ENCODE measurements at places on chromosomes 1 and 21.

DNA sequence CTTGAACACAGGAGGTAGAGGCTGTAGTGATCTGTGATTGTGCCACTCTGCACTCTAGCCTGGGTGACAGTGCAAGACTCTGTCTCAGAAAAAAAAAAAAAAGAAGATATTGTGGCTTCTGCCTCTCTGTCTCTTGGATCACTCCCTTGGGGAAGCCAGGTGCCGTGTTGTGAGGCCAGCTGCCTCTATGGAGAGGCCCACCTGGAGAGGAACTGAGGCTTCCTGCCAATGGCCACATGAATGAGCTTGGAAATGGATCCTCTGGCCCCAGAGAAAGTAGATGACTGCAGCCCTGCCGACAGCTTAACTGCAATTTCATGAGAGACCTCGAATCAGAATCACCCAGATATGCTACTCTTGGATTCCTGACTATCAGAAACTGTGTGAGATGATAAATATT, 19.7 kb upstream of the AK2 start:
- no peak for DNase-seq

- no peak for DNase-seq
Observed at GRCh38 chr1:55726994-55727393, 511.8 kb upstream of the USP24 start.

DNA sequence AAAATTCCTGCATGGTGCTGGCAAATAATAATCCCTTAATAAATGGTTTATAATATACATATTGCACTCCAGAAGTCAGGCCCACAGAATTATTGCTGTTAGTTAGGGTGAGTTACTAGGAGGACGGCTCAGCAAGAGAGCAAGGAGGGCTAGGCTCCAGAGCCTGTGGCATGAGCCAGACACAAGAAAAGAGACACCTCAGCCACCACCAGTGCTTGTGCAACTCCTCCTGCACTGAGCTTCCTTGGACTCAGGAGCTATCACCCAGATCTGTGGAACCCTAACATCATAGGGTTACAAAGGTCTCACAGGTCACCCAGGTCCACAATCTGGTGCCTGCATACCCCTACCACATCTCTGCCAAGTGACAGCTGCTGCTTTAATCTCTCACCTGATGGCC, 12.8 kb upstream of the LRRC8D start:
- DNase-seq, result no peak

DNA sequence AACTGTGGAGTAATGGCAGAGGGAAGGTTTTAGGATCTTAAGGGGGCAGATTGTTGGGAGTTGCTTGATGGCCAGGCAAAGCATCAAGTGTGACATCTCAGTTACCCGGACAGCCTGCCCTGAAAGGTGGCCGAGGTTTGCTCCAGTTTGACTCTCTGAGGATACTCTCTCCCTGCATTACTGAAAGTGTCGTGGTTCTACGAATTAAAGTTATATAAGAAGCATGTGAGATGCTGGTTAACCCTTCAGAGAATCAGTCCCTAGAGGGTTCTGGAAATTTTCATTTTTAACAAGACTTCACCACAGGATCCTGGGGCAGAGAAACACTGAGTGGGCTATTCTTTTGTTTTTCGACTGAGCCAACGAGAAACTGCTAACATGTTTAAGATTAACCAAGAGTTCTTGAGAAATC, 689 bp upstream of the ZNF644 start:
- DNase-seq, result no peak

DNA sequence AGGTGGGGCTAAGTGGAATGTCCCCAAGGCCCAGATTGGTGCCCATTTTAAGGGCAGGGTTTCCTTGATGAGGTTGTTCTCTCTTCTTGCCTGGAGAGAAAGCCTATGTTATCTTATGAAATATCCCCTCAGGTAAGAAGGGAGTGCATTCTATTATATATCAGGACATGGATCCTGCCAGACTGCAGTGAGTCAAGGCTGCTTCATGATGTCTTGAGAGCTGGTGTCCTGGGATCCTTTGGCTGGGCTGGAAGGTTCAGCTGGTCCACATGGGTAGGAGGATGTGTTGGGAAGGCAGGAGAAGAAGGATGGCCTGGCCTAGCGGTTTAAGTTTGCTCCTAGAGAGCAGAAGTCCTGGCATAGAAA, 207.6 kb downstream of the ROR1 start:
- no peak for DNase-seq

DNA sequence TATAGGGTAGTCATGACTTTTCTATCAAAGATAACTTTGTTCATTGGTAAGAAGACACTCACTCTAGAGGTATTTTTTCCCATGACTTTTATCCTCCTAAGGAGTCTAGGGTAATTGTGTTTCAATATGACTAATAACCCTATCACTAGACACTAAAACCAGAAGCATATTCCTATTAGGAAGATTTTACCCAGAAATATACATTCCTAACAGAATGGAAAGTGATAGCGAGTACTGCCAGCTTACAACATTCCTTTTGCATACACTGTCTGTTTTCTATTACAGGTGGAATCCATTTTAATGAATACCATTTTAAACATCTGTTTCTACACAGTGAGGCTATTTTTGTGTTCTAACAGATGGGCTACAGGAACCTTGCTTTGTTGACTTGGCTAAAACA, 31.4 kb upstream of the C1orf185 start:
- no peak for DNase-seq

DNA sequence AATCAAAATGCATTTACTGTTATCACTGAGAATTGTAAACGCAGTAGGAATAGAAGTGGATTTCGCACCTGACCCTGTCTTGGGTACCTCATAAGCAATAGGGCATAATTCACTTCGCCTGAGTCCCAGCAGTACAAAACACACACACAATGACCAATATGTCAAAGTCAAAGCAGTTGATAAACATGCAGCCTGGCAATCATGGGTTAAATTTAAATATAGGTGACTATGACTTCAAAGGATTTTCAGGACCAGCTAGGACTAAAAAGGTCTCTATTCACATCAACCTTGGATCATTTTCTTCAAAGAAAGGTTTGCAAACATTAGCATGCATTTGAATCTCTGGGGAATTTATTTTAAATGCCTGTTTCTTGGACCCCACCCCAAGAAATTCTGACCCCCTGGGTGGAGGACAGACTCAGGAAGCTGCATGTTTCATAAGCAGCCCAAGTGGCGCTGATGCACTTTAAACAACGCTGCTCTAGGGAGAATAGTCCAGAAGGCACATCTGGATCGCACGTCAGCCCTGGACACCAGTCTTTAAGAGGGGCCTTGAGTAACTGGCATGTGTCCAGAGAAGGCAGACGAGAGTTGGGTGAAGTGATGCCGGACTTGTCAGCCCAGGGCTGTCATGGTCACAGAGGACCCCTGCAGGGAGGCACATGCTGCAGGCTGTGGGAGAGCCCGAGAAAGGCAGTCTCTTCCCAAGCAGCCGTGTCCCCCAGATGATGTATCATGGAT, 55.7 kb upstream of the EFHD2 start:
- no peak for DNase-seq

- no peak for DNase-seq
Observed at GRCh38 chr1:74571493-74571800, 59.0 kb upstream of the LRRC53 start.

DNA sequence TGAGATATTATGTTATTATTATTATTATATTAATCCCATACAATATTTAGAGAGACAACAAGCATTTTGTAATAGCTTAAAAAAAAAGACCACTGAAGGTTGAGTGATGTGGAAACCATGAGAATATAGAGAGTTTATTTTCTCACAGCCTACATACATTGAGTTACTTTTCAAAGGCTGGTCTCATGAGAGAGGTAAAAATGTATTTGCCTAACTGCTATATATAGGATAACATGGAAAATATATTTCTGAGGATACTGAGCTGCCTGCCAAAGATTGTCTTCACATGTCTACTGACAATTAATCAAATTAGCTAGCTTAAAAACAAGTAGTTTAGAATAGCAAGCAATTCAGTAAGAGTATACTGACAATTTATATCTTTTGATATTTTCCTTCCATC, 192.2 kb upstream of the NRIP1 start:
- DNase-seq, result no peak

- no peak for DNase-seq
Observed at GRCh38 chr1:155192346-155193274, 15.1 kb downstream of the THBS3 start.
